ENCODE measurements at places on chromosomes 13 and 19.
A peak's percentile ranks its signal among the peaks of the same experiment; 100 is the strongest.

DNA sequence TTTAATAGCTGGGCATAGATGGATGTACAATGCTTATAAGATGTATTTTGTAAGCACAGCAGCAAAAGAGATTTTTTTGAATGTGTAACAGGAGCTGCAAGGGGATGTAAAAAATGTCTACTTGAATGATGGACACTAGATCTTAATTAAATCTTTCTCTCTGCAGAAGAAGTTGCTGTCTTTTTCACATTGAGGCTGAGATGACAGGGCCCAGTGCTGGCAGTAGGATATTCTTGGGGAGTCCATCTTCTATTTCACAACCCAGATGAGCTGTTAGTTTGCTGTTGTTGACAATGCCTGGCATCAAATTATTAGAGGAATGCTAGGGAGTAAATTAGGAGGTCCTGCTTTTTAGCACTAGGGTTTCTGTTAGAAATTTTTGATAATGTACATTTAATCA, 698.7 kb downstream of the SLITRK5 start:
- DNase-seq, result no peak

DNA sequence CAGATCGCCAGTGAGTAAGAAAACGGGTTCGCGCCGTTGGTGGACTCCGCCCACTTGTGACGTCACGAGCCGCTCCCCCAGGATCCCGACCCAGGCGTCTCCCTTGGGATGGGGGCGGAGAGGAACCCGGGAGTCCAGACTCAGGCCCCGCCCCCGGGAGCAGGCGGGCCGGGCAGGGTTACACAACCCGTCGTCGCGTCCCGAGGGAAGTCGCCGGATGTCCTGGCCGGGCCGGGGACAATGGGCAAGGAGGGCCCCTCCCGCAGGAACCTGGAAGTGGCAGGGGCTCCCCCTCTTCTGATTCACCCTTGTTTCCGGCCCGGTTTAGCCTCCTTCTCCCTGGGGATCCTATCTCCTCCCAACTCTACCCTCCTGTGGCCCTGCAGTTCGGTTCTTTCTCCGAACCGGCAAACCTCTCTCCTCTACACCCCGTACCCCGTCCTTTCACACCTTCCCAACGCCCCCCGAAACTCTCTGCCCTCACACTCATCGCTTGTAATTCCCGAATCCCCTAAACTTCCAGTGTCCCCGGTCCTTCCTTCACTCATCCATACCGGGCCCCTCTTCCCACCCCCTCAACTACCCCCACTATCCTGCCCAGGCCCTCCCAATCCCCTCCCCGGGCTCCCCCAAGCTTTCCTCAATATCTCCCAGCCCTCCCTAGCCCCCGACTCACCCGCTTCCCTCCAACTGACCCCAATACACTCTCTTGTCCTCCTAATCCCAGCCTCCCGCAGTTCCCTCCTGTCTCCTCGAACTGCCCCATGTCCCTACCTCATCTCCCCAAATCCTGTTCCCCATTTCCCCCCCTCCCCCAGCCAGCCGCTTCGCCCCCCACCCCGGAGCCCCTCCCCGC, 20.0 kb upstream of the ERCC1 start:
- DNase-seq, result peak; percentile 96

DNA sequence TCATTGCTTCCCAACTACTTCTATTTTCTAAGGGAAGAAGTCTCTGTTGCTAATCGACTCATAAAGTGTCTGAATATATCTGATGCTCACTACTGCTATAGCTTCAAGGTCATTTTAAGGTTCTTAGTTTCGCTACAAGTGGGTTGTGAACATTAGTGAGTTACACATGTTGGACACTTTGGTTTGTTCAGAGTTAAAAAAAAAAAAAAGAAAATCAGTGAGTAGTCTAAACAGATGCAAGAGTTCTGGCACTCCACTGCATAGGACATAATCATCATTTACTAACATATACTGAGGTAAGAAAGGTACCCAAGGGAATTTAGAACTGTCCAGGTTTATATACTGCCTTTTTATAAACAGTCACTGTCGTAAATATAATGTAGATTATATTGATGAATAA, 108.8 kb downstream of the KLF12 start:
- no peak for DNase-seq

- no peak for DNase-seq
These were observed 122.2 kb downstream of the KL start for GRCh38 chr13:33138441-33138840.

GRCh38 chr13:66635526-66635925, 594.6 kb downstream of the PCDH9 start:
- peak; percentile 70 for DNase-seq

- DNase-seq, result no peak
These were observed 1.9 kb upstream of the F7 start for GRCh38 chr13:113103646-113104045.

- DNase-seq, result no peak
These were observed 14.3 kb downstream of the CRX start for GRCh38 chr19:47836038-47836437.

DNA sequence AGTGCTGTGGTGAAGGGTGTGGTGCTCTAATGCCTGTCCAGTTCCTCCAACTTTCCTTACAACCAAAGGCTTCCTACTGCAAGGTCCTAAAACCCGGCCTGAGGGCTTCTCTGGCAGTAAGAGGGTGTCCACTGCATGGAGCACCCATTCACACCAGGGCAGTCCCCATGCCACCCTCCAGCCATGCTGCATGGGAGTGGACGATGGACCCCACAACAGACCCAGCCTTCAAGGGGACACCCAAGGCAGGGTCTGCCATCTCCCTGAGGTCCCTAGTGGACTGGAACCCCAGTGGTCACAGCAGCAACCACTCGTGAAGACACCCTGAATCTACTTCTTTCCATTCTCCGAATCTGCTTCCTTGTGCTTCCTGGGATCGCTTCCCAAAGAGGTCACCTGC, 117.6 kb upstream of the SOX1 start:
- DNase-seq, result no peak

DNA sequence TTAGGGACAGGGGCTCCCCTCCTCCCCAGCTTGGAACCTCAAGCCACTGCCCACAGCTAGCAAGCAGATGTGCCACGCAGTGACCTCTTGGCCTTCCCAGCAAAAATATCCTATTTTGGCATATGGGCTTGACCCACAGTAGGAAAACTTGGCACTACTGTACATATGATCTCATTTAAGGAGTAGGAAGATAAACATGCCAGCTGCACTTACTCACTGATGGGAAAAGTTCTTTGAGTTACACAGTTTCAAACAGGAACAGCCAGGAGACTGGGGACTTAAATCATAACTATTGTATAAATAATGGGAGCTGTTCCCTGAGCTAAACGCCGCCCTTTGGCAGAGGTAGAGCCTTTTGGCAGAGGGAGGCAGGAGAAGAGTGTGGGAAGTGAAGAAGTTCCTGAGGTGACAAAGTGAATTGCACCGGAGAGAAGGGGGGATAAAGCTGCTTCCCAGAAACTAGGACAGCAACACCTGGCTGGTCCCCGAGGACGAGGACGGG, 6.1 kb downstream of the SACS start:
- DNase-seq, result peak; percentile 93
